ENCODE measurements at places on chromosomes 6 and 20.
A peak's percentile ranks its signal among the peaks of the same experiment; 100 is the strongest.

DNA sequence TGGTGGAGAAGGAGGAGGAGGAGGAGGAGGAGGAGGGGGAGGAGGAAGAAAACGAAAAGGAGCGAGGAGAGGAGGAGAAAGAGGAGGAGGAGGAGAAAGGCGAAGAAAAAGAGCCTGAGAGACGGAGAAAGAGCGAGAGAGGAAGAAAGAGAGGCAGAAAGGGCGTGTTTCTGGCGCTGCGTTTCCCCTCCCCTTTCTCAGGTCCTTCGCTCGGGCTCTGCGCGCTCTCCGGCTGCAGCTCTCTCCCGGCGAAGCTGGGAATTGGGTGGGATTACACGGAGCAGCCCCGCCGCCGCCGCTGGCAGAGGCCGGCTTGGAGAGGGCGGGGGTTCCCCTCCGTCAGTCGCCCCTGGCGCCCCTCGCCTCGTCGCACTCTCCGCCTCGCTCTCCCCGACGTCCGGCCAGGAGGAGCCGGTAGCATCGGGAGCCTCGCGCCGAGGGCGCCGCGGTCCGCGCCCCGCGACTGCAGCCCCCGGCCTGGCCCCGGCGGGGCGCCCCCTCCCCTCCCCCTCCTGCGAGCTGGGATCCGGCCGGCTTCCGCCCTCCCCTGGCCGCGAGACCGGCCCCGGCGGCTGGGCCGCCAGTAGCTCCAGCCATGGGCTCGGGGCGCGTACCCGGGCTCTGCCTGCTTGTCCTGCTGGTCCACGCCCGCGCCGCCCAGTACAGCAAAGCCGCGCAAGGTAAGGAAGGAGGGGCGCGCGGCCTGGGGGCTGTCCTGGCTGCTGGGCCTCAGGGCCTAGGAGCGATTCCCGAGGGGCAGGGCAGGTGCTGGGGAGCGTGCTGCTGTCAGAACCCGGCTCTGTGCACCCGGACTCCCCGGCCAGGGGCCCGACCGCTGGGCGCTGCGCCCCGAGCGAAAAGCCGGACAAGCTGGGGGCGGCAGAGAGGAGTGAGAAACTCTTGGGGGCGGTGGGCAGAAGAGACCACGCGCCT, at the start of gene SCUBE3:
SCUBE3 (plus strand) TSS at position 133 of the 933 bp plus-strand sequence; CDS start at position 596, 463 bp downstream.
- no peak for DNase-seq

DNA sequence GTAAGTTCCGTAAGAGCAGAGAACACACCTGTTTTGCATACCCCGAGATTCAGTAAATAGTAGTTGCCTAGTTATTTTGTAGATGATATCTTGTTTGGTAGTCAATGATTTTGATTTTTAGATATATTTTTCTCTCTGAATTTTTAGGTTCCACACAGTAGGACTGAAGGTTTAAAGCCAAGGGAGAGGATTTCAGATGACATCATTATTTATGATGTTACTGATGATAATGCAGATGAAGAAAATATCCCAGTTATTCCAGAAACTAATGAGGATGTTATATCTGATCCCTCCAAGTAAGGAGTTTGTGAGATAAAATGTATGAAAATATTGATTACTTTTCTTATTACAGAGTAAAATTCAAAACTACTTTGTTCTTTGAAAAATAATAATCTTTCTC, 22.6 kb downstream of the HSF2 start:
- DNase-seq: no peak

DNA sequence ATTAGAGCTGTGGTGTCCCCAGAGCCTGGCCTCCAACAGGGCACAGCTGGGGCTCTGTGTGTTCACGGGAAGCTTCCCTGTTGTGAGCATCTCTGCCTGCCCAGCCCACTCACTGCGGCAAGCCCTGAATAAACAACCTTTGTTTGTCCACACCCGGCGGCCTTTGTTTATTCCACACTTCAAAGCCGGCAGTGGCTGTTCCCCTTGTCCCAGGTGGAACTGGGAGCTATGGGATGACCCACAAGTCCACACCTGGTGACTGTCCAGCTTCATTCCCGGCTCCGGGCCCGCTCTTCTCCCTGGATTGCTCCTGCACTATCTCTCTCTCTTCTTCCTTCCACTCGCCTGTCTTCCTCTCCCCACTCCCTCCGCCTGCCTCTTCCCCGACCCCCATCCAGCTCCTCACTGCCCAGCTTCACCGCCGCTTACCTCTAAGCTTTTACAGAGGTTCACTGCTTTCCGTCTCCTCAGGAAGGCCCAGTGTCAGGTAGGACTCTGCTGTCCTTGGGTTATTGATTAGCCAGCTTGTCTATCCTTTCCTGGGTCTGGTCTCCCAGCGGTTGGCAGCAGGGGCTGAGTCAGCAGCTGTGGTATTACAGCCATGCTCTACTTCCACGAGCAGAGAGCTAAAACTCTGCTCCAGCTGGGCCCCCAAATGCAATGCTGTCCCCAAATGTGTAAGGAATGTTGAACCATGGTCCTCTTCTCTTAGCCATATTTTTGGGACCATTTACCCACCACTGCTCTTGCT, 17.8 kb downstream of the DACT2 start:
- no peak for DNase-seq

DNA sequence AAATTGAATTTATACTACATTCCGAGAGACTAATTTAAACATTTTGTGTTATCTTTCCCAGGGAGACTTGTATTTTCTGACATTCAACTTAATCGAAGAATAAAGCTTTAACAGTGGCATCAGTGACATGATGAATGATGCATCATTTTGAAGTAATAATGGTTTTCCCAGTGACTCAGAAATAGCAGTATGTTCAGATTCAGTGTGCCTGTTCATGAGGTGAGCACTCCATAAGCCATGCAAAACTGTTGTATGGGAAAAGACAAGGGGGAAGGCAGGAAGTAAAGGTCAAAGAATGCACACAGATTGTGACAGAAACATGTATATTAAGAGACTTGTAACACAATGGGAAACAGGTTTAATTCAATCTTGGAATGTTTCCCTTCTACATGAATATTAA, 1348.2 kb upstream of the GJE1 start:
- no peak for DNase-seq

DNA sequence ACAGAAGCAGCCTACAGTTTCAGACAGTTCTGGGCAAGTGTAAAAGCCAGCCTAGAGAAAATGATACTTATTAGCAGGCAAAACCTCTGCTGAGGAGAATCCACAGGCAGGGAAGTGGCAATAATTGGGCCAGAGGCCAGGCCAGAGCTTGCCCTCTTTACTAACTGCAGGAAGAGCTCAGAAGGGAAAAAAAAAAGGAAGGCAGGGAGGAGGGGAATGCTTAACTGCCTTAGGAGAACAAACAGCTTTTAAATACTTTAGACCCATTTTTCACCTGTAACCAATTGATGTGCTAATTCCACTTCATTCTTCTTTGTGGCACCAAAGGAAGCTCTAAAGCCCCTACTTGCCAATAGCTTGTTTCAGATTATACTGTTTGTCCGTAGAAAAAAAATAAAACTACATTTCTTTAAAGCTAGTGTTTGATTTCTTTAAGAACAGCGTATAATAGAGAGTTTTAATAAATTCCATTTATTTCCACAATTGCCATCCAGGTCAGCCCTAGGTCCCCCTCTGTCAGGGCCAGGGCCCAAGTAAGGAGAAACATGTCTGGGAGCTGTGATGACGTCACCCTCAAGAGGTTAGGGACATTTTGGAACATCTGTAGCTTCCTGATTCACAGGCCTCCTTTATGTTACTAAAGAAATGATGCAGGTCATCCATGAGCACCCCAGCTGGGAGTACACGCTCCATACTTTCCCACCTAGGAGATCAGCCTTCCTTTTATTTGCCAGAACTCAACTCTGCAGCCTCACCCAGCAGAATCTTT, 384.3 kb downstream of the CDC5L start:
- no peak for DNase-seq

DNA sequence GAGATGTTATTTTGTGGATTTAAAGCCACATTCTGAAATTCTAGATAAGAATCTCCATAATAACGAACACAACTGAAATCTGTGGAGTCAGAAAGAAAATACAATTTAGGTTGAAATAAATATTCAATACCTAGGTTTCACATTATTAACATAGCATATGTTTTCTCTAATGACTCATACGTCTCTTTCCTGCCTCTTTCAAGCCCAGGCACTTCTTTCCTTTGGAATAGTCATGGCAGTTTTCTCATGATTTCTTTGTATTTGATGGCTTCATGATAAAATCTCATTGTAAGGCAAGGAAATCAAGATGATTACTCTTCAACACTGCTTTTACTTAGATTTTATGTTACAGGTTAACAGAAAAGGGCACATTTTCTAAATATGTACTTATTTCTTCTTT, 803.7 kb downstream of the PHF3 start:
- no peak for DNase-seq

DNA sequence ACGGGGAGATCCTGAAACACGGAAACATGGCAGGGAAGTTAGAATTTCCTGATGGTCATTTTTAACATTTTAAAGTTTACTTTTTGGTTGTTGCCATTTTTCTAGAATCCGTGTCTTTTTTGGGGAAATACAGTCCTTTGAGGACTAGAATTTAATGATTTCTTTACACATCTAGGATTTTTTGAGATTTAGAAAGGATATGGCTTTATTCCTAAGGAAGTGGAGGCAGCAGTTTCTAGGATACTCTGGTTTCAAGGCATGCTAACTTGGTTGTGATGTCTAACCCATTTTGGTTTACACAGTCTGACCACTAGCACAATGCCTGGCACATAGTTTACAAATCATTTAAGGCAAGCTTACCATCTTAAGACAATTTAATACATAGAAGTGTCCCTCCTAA, 1.1 kb upstream of the ZBTB2 start:
- no peak for DNase-seq

- DNase-seq: no peak
Observed at GRCh38 chr6:161429921-161430490, 156.1 kb upstream of the AGPAT4 start.

DNA sequence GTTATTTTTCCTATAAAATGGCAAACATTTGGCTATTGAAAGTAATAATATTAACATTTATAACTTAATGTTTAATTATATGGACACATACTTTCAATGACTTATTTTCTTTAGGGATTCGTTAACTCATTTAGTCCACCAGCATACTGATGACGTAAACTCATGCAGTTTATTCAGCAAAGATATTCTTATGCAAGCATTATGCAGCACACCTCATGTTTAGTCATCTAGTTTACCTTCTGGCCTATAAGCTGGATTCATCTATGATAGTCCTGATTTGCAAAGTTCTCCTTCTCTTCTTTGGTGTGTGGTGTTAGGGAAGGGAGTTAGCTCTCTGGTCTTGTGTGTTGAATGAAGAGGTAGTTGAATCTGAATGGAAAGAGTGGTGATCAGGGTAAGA, 60.0 kb downstream of the OR2J2 start:
- DNase-seq: no peak

GRCh38 chr20:31602779-31603441, 2.2 kb upstream of the ID1 start:
- DNase-seq: peak; percentile 76

- no peak for DNase-seq
Observed at GRCh38 chr6:17178754-17179529, 77.1 kb downstream of the STMND1 start.

GRCh38 chr6:125839471-125839870, 48.7 kb downstream of the NCOA7 start:
- no peak for DNase-seq

- DNase-seq: no peak
Observed at GRCh38 chr6:89862273-89862672, 32.0 kb upstream of the GJA10 start.

- DNase-seq: no peak
Observed at GRCh38 chr20:5670036-5670536, 80.1 kb upstream of the SHLD1 start.

DNA sequence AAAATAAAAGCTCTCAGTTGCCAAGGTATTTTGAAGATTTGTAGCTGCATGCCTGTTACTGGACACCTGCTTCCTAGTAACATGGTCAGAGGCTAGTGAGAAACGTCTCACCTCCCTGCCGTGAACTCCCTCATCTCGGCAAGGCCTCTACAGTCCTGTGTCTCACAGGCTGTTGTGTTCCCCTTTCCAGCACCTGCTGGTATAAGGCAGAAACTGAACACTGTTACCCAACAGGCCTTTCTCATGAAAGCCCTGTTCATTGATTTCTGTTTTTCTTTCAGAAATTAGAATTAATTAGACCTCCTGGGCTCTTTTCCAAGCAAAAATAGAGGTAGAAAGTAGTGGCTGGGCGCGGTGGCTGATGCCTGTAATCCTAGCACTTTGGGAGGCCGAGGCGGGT, 17.6 kb upstream of the SRSF3 start:
- DNase-seq: no peak

DNA sequence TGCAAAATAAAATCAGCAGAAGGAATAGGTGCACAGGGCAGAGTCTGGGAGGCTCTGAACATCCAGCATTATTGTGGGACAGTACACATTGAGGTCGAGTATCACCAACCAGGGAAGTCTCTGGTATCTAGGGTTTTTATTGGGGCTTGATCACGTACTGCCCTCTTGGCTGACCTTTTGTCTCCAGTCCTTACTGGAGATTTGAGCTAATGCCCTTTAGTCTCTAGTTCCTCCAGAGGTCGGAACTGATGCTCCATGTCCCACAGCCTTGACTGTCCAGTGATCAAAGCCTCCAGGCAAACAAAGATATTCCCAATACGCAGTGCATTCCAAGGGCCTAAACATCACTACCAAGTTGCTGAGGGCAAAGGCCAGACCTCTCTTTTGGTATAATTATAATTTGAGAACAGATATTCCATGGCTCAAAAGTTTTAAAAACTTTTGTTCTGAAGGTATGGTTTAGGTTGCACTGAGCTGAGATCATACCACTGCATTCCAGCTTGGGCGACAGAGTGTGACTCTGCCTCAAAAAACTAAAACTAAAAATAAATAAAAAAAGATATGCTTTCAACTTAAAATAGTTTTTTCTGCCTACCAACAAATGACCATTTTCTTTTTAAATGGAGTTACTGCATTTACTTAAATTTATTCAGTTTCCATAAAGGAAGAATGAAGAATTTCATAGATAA, 56.9 kb upstream of the DYNLRB1 start:
- DNase-seq: no peak

DNA sequence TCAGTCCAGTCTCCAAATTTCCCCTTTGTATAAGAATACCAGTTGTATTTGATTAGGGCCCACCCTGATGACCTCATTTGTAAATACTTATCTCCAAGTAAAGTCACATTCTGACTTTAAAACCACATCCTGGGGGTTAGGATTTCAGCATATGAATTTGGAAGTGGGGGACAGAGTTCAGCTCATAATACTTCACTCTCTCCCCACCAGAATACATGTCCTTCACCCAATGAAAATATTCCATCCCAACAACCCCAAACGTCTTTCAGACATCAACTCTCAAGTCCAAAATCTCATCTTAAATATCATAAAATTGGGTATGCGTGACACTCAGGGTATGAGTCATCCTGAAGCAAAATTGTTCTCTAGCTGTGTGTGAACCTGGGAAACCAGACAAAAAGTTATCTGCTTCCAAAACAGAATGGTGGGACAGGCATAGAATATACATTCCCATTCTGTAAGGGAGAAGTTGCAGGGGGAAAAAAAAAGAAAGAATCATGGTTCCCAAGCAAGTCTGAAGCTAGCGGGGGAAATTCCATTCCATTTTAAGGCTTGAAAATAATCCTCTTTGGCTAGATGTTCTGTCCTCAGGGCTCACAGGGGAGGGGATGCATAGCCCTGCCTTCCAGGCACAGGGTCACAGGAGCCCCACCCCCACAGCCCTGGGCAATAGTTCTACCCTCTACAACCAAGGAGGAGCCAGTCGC, 113.9 kb downstream of the ADAT2 start:
- no peak for DNase-seq

- DNase-seq: no peak
Observed at GRCh38 chr6:22838345-22838744, 269.0 kb downstream of the HDGFL1 start.

- DNase-seq: peak; percentile 39
Observed at GRCh38 chr20:35743693-35744491, 1.8 kb upstream of the RBM39 start.

- no peak for DNase-seq
Observed at GRCh38 chr20:17901971-17902370, 66.6 kb downstream of the SNX5 start.
